ENCODE measurements at places on chromosomes 1 and 21.

- DNase-seq, result no peak
Observed at GRCh38 chr21:41663805-41664788, 102.8 kb downstream of the RIPK4 start.

DNA sequence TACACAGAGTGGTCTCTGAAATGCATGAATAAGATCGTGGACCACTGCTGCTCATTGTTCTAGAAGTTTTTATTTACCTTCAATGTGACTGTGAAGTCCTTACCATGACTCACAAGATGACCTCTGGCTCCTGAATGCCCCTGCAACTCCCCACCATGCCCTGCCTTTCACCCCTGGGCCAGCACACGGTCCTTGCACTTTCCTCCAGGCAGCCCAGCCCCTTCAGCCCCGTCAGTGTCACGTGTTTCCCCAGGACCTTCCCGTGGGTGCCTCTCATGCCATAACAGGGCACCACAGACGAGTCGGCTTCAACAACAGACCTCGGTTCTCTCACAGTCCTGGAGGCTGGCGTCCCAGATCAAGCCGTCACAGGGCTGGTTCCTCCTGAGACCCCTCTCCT is 62.1 kb downstream of the B3GALT5 start:
- no peak for DNase-seq

GRCh38 chr1:118333601-118334210 is 148.7 kb upstream of the SPAG17 start:
- DNase-seq, result no peak

DNA sequence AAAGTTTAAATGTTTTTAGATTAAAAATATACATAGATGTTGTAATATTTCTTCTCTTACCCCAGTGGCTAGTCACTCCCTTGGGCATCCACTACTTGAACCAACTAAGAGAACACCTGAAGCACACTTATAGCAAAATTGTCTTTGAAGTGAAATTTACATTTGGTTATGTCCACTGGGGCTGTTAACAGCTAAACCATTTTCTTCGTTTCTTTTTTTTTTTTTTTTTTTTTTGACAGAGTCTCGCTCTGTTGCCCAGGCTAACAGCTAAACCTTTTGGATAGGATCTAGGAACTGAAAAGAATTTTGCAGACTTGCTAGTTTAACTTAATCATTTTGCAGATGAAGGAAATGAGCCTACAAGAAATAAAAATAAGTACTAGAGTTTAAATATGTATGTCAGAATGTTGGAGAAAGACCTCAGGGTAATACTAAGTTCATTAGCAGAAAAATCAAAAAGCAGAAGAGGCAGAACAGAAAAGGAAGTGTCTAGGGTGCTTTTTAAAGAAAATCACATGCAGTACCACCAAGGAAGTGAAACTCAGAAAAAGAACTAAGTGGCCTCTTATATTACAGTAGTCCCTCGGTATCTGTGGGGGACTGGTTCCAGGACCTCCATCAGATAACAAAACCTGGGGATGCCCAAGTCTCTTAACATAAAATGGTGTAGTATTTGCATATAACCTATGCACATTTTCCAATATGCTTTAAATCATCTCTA is 11.8 kb downstream of the DRAM2 start:
- no peak for DNase-seq

- peak; percentile 27 for DNase-seq
Observed at GRCh38 chr1:38804062-38804886, 55.3 kb downstream of the RRAGC start.

DNA sequence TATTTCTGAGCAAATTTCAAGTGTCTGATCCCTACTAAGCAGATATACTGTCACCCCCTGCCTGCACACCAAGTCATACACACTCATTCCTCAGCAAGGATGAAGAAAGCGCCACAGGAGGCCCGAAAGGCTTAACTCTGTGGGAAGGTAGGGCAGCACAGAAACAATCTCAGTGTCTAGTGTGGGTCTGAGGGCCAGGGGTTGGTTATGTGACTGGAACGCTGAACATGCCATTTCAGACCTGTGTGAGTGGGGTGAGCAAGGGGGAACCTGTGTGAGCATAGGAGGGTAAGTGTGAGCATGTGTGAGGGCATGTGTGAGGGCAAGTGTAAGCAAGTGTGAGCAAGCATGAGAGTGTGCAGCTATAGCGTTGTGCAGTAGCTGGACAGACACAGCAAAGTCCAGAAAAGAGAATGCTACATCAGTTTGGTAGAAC is 6.2 kb downstream of the ITPKB start:
- no peak for DNase-seq

GRCh38 chr1:152777510-152778137 is 2.7 kb downstream of the LCE1F start:
- no peak for DNase-seq

GRCh38 chr1:155389826-155390225 is 69.1 kb downstream of the RUSC1 start:
- no peak for DNase-seq

GRCh38 chr1:181101581-181102226 is 13.2 kb downstream of the IER5 start:
- DNase-seq, result peak; percentile 85

DNA sequence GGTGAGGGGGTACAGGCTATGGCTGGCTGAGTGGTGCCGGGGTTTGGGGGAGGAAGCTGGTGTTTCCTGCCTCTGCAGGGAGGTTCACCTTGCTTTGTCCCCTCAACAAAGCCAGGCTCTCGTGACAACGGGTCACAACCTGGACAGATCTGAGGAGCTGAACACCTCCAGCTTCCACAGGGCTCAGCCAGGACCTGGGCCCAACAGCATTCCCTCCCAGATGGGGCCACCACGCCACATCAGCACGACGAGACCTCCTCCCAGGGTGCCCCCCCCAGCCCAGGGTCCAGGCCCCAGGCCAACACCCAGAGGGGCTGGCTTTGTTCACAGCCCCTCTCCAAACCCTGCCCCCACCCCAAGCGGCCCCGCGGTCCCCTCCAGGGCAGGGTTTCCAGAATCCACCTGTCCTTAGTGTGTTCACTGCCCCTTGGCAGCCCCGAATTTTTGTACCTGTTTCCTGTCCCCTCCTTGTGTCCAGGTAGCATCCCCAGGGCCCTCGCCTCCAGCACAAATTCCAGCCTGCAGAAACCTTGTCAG is 34.7 kb downstream of the UBE2G2 start:
- no peak for DNase-seq

DNA sequence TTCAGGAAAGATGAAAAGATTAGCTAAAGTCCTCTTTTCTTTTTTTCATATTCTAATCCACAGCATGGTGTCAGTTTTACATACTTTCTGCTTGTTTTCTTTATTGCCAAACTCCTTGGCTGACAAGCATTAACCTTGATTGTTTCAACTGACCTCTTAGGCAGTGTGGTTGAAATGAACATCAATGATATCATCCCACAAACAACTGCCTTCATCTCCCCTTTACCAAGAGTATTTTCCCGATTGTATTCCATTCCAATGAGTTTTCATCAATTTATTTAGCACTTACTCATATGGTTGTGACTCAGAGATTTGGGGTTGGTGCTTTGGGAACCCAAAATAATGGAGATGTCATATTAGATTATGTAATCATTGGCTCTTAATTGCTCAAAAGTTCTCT is 71.8 kb downstream of the SPAG17 start:
- no peak for DNase-seq

DNA sequence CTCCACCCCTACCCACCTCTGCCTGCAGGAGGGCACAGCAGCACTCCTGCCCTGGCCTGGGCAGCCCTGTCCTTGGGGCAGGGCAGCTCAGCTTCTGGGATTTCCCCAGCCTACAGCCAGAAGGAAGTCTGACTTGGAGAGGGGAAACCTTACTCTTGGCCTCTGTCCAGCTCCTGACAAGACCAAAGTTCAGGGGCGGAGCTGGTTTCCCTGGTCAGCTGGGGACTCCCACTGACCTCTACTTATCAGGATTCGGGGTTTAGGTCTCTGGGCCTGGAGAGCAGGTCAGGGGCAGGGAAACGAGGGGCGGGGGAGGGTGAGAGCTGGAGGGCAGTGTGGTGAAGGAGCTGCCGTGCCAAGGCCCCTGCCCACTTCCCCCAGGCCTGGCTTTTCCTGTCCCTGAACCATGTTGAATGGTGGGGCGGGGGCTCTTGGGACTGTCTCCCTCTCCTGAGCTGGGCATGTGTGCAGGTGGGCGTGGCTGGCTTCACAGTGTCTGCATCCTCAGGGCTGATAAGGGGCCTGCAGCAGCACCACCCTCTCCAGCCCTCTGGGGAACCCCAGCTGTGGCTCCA is 16.8 kb upstream of the ETV3 start:
- no peak for DNase-seq

DNA sequence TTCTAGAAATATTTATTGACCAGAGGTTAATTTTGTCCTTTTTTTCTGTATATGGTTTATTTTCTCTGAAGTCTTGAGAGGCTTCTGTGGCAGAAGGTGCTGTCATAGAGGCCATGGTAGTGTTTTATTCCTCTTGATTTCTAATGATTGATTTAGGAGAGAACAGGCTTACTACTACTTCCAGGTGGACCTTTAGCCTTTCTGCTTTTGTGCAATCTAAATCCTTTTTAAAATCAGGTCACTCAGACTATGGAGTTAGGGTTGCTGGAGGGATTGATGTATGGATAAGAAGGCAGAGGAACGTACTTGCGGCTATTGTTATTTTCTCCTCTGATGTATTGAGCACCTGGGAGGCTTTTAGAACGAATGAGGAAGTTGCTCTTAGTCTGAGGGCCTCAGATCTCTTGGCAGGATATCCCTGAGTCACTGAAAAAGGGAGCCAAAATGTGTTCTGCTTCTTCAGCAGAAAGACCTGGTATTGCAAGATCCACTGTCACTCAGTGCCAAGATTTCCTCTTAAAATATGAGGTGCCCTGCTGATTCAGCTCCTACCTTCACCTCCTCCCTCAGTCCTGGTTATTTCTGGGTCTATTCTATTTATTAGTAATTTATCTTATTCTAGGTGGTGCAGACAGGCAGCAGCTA is 277.4 kb downstream of the ZNF648 start:
- DNase-seq, result no peak

- DNase-seq, result peak; percentile 91
Observed at GRCh38 chr1:150560576-150561253, 11.5 kb downstream of the ADAMTSL4 start.

DNA sequence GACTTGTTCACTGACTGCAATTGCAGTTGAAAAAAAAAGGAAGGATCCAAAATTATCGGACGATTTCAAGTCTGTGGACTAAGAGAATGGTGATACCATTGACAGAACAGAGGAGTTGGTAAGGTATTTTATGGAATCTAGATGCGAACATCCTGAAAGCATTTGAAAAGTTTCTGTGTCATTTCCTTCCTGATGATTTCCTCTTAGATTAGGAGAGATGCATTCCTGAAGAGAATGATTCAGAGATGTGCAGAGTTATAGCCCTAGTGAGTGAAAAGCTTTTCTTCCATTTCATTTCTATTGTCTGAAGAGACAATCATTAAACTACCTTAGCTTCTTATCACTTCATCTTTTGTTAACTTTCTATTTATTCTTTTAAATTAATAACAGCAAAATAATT is 200.0 kb downstream of the KCNK2 start:
- DNase-seq, result no peak

DNA sequence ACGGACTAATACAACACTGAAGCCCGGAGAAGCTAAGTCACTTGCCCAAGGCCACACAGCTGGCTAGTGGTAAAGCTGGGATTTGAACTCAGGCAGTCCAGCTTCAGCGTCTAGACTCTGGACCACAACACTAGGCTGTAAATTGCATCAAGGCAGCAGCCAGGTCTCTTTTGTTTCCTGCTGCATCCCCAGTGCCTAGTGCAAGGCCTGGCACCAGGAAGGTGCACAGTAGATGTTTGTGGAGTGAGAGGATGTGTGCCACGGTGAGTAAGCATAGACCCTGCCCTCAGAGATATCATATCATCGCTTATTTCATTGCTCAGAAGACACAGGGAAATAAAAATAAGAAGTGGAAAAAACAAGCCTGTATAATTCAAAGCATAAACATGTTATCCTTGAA is 40.9 kb downstream of the IGSF21 start:
- no peak for DNase-seq

DNA sequence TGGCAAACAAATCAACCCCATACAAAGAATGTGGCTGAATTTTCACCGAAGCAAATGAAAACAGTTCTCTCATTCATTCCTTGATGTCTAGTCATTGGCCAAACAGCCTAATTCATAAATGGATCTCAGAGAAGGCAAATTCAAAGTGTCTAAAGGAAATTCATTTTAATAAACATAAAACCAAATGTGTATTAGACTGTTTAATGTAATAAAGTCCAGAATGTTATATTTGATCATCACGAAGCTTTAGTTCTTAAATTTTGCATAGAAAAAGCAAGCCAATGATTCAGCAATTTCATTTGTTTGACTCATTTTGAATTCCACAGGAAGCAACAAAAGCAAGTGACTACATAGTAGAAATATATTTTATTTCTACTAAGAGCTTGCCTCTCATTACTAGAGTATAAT is 379.2 kb upstream of the ADAMTS5 start:
- no peak for DNase-seq

DNA sequence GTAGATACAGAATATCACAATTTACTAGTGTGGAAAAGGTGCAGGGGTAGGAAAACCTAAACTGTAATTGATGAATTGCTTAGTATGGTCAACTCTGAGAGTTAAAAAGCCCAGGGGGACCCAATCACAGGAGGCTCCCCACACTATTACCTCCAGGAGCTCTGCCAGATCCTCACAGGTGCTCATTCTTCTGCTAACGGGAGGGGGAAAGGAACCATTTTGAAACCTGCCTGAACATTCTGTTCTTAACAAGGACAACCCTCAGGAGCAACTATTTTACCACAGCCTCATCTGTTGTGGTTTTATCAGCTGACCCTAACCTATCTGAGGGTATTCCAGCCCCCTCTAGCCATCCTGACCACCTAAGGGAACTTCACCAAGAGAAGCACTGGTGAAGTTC is 19.1 kb downstream of the PDIK1L start:
- DNase-seq, result no peak

GRCh38 chr1:166999500-167000055 is 10.5 kb downstream of the MAEL start:
- DNase-seq, result no peak

DNA sequence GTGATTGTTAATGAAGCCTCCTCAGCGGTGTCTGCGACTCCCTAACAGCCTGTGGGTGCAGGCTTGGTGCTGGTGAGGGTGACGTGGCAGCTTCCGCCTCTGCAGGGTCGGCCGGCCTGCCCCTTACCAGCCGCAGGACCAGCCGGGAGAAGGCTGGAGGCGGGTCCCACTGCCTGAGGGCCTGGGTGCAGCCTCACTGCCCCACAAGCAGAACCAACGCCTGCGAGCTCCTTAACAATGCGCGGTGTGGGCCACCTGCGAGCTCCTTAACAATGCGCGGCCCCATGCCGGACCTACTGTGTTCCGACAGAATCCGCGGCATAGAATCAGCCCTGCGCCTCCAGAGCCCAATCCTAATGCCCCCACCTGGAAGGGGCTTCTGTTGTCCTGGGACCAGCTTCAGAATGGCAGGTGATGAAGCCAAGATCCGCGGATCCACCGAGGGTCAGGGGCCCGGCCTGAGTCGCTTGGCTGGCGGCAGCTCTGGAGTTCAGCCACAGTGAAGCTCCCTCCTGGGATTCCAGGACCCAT is 54.4 kb upstream of the AJAP1 start:
- no peak for DNase-seq

Measured in NCI-H2227 treated with DMSO at 0.1 percent for 48 hours (cell line).